ENCODE measurements at places on chromosomes 11 and 22.

GRCh38 chr11:115578275-115578674, 74.1 kb upstream of the CADM1 start:
- no peak for DNase-seq

DNA sequence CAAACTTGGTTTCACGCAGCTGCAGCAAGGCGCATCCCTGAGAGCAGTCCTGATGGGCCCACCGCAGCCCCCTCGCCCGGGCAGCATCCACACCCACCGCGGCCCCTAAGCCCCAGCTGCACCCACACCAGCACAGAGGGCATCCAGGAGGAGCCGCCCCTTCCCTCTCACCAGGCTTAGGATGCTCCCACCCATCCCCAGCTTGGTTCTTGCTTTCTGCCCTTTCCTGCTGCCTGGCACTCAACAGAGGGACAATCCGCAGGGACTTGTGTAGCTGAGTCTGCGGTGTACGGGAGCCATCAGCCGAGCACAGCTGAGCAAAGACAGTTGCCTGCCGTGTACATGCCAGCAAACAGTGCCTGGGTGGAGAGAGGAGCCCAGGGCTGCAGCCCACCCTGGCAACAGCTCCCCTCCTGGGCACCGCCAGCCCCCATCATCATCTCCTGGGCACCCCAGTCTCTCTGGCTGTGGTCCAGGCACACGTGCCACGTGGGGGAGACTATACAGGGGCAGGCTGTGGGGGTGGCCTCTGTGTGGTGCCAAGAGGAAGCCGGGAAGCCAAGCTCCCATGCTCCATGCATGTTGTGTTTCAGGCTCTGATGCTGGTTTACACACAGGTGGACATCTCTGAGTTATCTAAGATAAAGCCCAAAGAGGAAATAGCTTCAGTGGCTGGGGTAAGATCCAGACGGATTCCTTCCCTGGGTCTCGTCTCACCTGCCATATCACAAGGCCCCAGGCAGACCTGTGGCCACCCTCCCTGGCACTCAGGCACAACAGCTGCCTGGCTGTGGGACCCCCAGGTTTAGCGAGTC, 36.0 kb upstream of the GNB1L start:
- no peak for DNase-seq

DNA sequence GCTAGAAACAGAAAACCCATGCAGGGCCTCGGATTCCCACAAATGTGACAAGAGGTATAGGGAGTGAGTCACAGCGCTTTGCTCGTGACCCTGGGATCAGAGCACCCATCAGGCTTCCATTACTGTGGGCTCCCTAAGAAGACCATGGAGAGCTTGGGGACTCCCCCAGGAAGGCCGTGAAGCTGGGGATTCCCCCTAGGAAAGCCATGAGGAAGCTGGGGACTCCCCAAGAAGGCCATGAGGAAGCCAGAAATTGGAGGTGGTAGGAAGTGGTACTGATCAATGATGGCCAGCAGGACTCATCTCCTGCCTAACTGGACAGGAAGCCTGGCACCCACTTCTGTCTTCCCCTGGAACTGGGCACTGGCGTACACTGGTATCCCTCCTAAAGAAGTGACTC, 10.1 kb upstream of the DCPS start:
- no peak for DNase-seq

GRCh38 chr11:35043936-35044335, 95.0 kb upstream of the CD44 start:
- DNase-seq, result no peak

DNA sequence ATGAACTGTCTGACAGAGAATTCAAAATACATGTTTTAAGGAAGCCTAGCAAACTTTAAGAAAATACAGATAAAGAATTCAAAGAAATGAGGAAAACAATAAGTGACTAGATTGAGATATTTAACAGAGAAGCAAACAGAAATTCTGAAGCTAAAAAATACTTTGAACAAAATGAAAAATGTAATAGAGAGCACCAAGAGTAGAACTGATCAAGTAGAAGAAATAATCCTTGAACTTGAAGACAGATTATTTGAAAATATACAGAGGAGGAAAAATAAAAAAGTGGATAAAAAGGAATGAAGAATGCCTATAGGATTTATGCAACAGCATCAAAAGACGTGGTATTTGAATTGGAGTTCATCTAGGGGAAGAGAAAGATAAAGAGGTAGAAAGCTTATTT, 101.9 kb upstream of the OR4B1 start:
- no peak for DNase-seq

GRCh38 chr11:46436113-46436512, 44.5 kb upstream of the CHRM4 start:
- no peak for DNase-seq

DNA sequence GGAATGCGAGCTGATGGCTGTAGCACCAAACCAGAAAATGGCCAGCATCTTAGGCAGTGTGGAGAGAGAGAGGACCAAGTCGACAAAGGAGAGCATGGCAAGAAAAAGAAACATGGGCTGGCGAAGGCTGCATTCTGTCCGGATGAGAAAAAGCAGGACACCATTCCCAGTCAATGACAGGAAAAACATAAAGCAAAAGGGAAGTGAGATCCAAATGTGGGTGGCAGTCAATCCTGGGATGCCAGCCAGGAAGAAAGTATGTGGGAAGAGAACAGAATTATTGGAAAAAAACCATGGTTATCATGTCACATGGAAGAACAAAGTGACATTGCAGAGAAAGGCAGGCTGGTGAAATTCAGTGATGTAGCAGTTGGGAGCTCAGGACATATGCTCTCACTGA, 36.9 kb upstream of the OR56A1 start:
- no peak for DNase-seq

DNA sequence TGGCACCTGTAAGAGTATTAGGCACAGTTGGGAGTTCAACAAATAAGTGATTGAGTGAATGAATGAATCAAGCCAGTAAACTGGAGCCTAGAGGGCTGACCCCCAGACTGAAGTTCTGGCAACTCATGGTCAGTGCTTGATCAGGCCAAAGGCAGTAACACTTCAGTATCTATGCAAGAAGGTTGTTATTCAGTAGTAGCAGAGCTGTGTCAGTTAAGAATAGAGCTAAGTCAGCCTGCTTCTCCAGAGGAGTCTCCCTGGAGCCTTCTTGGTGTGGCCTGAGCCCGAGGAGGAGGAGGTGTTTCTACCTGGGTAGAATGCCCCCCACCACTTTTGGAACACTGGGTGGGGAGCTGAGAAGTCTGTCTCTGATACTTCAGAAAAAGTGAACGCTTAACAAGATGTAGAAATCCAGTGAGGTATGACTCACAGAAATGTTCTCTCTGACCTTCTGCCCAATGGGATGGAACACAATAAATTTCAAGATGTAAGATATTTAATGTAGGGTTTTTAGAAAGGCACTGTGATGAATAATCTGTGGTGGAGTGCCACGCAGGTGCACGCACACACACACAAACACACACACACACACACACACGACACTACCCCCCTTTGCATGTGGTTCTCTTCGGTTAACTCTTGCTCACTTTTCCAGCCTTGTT, 219.9 kb downstream of the HIPK3 start:
- no peak for DNase-seq

- no peak for DNase-seq
These were observed 151.4 kb downstream of the BLID start for GRCh38 chr11:121964591-121964990.

DNA sequence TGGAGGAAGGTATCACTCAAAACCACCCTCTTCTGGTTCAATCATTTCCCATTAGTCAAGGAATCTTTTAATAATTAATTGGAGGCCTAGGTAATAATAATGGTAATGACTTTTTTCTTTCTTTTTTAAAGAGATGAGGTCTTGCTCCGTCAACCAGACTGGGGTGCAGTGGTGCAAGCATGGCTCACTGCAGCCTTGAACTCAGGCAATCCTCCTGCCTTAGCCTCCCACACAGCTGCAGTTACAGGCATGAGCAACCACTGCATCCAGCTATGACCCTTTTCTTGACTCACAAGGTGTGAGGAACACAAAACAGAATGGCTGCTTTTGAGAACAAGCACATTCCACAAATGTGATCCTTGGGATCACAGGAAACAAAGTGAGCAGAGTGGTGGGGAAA, 3.6 kb downstream of the POLDIP3 start:
- no peak for DNase-seq

DNA sequence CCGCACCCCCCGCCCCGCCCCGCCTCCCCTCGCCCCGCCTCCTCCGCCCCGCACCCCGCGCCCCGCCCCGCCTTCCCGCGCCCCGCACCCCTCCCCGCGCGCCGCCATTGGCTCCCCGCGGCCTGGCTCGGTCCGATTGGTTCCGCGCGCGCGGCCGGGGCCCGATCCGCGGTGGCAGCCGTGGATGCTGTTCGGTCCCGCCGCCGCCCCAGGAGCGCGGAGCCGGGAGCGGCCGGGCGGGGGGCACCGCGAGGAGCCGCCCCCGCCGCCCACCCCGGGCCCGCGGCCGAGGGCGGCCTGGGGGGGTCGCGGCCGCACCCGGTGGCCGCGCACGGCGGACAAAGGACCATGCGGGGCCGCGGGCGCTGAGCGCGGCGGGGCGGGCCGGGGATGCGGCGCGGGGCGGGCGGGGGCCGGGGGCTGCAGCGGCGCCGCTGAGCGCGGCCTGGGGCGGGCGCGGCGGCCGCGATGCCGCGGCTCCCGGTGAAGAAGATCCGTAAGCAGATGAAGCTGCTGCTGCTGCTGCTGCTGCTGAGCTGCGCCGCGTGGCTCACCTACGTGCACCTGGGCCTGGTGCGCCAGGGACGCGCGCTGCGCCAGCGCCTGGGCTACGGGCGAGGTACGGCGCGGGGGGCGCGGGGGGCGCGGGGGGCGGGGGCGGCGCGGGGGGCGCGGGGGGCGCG, at the start of gene B4GALNT4:
B4GALNT4 (plus strand) TSS at position 164 of the 683 bp plus-strand sequence; CDS start at position 469, 305 bp downstream.
- no peak for DNase-seq

DNA sequence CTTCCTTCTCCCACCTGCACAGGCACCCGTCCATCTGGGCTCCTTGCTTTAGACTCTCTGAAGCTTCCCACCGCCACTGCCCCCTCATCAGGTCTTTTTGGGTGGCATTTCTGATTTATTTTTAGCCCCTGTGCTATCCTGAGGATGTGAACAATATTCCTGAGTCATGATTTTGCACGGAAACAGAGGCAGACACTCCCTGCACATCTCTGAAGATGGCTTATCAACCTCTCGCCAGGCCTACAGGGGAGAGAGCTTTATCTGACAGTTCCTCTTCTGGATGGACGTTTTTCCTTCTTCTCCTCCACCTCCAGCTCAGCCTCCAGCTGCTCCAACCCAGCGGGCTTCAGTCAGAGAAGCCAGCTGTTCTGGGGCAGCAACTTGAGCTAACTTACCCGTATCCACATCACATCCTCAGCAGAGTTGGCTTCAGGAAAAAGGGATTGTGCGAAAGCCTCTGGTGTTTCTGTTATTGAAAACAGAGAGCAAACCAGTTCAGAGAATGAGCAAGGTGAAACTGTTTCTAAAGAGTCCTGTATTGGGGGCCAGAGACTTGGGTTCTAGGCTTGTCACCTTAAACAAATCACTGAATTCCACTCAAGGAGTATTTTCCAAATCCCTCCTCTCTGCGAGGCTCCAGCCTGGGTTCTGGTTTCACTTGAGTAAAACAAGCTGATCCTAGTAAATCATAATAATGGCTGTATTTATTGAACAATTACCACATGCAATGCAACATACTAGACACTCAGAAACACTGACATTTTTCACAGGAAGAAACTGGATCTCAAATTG, 33.1 kb upstream of the ETS1 start:
- no peak for DNase-seq

GRCh38 chr11:77278595-77279506, 22.6 kb downstream of the GDPD4 start:
- DNase-seq, result no peak

GRCh38 chr11:28514391-28514790, 406.2 kb downstream of the METTL15 start:
- no peak for DNase-seq

- DNase-seq, result no peak
These were observed 24.7 kb upstream of the BAIAP2L2 start for GRCh38 chr22:38135133-38135706.

DNA sequence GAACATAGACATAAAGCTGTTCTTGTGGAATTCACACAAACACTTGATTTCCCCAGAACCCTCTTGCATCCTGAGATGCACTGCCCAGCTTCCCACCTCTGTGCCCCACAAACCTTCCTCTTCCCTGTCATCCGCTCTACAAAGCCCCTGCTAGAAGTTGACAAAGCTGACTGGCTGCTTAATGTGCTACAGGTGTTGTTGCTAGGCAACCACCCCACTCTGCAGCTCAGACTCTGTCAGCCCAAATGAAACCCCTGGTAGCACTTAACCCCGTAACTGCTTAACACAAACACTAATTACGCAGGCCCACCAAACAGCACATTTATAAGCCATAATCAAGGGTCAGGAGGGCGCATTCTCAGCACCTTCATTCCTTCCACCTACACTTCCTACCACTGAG, 172.0 kb upstream of the CADM1 start:
- no peak for DNase-seq

- DNase-seq, result no peak
These were observed 794.0 kb downstream of the CNTN5 start for GRCh38 chr11:99814738-99815137.

DNA sequence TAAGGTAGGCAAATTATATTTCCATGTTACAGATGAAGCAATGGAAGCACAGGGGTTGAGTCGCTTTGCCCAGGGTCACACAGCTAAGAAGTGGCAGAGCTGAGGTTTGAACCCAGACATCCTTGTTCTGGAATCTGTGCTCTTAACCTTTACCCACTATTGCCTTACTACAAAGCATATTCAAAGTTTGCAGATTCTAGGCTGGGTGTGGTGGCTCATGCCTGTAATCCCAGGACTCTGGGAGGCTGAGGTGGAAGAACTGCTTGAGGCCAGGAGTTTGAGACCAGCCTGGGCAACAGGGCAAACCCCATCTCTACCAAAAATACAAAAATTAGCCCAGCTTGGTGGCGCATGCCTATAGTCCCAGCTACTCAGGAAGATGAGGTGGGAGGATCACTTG, 27.8 kb upstream of the TFIP11 start:
- DNase-seq, result no peak

GRCh38 chr11:117411736-117412135, 84.1 kb downstream of the CEP164 start:
- DNase-seq, result no peak

GRCh38 chr11:1120532-1121330, 37.0 kb upstream of the MUC5AC start:
- no peak for DNase-seq

DNA sequence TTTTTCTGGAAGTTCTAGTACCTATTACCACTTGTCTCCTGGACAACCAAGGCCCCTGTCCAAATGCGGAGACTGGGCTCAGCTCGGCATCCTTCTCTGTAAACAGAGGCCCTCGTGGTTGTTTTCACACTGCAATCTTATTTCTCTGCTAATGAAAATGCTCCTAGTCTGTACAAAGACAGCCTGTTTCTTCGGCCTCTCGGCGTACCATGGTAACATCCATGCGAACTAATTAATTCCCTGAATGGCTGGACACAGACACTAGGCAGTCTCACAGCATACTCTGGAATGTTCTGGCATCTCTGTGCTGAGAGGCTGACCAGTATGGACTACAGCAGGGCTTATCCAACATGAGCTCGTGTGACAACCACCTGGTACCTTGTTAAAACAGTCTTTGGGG, 5.7 kb downstream of the POLR3H start:
- no peak for DNase-seq

- no peak for DNase-seq
These were observed 476 bp upstream of the BARX2 start for GRCh38 chr11:129374993-129375750.

Data from stimulated activated CD8-positive, alpha-beta memory T cell treated with anti-CD3 and anti-CD28 coated beads, Interleukin-4, amount 100 ng/mL, for 1 hour (primary cell).